Hematopoietic multipotent progenitor cell treated with erythropoietin and hydrocortisone succinate and interleukin-3 and kit ligand, for 15 days (in vitro differentiated cells): ENCODE measurements at places on chromosomes 6 and 20.

DNA sequence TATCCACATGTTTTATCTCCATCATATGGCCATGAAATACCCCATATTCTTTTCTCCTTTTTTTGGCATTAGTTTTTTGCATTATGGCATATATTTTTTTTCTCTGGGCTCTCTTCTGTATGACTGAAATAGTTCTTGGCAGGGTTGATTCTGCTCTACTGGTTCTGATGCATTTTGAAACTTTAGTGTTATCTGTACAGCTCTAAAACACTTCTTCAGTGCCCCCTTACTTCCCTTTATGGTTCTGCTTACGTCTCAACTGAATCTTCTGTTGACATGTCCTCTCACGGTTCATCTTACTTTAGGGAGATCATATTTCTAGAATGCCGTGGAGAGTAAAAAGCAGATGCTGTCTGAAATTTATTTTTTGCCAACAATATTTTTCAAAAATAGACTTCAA, 23.2 kb upstream of the TXNDC5 start:
- no peak for DNase-seq

- DNase-seq = no peak
These were observed 207.3 kb downstream of the COL19A1 start for GRCh38 chr6:70073637-70074036.

DNA sequence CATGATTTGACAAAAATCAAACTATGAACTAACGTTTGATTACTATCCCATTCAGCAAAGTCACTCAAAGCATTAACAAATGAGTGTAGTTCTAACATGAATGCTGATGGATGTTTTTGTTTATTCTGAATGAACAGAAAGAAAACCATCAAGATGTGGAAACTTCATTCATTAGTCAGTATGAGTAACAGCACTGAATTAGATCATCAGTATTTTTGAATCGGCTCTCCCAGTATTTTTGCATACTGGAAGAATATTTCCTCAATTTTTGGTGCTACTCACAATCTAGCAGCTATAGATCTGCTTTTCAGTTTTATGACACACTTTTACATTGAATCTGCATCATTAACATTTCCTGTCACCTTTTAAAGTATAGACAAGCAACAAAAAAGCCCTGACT, 63.8 kb upstream of the CD83 start:
- DNase-seq = no peak

- DNase-seq = no peak
These were observed 120.1 kb downstream of the TCP11 start for GRCh38 chr6:35021004-35021403.

DNA sequence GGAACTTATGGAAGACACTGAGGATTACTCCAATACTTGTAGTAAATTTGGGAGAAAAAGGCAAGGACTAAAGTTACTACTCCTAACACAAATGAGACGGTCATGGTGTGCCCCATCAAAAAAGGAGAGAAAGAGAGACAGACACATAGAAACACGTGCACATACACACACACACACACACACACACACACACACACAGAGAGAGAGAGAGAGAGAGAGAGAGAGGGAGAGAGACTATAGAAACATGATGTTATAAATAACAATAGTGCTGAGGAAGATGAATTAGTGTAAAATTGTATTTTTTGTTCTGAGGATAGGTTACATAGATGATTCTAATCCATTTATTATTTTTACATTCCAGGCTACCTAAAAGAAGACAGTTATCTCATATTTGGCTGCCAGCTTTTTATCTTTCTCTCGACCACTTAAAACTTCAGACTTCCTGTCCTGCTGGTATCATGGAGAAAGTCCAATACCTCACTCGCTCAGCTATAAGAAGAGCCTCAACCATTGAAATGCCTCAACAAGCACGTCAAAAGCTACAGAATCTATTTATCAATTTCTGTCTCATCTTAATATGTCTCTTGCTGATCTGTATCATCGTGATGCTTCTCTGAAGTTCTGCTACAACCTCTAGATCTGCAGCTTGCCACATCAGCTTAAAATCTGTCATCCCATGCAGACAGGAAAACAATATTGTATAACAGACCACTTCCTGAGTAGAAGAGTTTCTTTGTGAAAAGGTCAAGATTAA, 10.5 kb downstream of the PLN start:
- DNase-seq = no peak

DNA sequence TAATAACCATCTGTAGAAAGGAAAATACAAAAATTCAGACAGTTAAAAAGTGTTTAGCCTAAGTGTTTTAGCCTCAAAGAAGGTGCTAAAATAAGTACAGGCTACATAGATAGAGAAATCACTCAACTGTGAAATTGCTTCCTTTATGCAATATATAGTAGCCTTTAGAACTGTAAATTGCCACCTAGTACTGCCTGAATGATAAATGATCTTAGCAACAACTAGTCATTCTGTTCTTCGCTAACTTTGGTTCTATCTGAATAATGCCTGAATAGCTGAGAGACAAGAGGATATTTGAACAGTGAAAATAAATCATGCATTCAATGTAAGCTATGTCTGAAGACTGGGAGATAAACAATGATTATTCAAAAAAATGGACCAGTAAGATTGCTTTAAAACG, 603.3 kb upstream of the PTCHD4 start:
- DNase-seq = no peak

DNA sequence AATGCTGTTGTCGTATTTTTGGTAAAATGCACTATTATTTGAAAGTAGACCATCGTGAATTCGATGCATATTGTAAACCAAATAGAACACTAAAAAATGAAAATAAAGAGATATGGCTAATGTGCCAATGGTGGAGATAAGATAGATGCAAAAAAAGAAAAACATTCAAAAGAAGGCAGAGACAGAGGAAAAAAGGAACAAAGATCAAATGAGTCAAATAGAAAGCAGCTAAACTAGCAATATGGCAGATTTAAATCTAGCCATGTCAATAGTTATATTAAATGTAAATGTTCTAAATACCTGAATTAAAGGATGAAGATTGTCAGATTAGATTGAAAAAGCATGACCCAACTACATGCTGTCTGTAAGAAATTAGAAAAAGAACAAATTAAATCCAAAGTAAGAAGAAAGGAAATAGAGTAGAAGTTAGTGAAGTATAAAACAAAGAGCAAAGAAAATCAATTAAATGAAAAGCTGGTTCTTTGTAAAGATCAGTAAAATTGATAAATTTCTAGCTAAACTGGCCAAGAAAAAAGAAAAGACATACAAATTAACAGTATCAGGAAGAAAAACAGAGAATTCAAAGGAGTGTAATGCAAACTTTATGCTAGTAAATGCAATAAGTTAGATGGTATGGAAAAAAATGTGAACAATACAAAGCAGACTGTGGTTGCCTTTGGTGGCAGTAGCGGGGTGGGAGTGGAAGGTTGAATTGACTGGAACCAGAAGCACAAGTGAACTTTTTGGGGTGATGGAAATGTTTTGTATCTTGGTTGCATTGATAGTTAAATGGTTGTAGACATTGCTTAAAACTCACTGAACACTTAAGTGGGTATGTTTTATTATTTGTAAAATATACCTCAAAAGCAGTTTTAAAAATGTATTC, 44.8 kb downstream of the PTPN1 start:
- DNase-seq = no peak

DNA sequence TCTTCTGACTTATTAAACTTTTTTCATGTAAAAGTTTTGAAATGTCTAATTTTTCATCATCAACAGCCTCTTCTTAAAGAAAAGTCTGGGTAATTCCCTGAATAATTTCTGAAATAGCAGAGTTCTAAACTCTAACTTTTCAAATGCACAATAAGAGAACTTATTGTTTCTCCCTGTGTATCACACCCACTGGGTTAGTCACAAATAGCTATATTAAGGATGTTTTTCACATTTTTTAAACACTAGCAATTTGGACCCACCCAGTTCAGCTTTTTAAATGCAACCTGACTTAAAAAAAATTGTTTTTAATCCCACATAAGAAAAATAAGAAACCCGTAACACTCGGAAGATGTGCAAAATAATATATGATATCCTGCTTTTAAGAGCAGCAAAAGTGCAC, 61.4 kb upstream of the UTRN start:
- no peak for DNase-seq

DNA sequence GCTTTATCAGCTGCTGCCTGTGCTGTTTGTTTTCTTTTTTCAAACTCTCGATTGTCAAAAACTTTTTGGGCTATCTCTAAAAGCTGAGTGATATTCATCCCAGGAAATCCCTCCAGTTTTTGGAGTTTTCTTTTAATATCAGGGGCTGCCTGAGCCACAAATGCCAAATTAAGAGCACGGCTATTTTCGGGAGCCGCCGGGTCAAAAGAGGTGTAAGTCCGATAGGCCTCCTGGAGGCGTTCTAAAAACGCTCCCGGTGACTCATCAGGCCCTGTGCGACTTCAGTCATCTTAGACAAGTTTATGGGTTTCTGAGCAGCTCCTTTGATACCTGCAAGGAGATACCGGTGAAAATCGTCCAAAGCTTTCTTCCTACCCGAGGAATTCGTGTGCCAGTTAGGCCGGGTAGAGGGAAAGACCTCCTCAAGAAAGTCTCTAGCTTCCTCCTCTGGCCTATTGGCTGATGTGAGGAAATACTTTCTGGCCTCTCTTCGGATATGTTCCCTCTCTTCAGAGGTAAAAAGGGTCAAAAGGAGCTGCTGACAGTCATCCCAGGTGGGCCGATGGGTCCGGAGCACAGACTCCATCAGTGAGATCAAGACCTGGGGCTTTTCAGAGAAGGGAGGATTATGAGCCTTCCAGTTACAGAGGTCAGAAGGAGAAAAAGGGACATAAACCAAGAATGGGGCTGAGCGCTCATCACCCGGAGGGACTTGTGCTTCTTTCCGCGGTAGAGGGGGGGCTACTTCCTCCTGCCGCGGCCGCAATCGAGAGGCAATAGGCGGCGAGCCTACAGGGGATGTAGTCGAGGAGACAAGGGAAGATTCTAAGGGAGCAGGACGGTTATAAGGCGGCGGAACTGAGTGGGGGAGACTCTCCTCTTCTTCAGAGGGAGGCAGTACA, 151.1 kb downstream of the TRIM27 start:
- DNase-seq = no peak

DNA sequence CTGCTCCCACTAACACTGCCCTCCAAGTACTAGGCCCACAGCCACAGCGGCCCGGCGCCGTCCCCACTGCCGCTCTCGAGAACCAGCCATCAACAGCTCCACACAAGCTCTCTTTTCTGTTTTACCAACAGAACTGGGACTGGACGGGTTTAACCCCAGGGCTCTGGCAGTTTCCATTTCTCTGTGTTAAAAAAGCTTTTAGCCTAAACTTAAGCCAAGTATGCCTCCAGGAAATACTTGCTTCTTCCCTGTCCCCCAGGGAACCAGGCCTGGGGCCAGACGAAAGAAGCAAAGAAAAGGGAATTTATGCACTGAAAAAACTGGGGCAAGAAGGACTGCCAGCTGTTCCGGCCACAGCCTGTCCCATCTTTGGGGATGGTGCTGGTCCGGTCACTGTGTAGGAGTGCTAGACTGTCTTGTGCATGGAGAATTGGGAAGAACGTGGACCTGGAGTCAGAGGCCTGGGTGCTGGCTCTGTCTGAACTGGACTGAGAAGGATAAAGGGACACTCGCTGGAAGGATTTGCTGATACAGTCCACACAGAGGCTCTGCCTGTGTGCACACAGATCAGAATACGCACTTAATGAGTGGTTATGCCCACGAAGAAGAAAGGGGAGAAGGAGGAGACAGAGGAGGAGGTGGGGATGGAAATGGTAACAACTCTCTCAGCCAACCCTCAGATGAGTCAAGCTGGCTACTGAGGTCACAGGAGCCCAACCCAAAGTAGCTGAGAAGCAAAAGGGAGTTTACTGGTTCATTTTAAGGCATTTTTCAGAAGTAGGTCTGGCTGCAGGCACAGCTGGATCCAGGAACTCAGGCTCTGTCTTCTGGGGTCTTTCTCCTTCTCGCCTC, 254.4 kb upstream of the PMEPA1 start:
- no peak for DNase-seq

DNA sequence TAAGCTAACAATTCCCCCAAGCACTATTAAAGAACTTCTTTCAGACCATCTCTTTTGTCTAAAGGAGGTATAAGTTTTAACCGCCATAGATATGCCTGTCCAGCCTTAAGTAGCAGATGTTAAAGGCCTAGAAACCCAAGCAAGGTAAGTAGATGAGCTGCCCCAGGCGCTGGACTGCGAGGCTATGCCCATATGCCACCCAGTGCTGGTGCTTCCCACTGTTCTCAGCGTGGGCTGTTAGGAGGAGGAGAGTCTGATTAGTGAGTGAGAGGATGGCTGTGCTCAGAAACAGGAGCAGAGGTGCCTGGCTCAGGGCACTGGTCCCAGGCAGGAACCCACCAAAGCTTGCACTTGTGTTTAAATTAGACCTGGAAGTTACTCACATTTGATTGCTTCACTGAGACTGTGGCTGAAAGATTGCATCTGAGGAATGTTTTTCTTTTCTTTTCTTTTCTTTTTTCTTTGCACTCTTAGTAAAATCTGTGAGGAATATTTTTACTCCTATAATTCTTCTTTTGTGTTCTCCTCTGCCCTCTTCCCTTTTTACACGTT, 32.2 kb downstream of the PRPH2 start:
- DNase-seq = no peak

- DNase-seq = no peak
These were observed 6.1 kb downstream of the ANKRD6 start for GRCh38 chr6:89439014-89439413.

GRCh38 chr6:4506223-4506622, 270.0 kb upstream of the CDYL start:
- DNase-seq = no peak

DNA sequence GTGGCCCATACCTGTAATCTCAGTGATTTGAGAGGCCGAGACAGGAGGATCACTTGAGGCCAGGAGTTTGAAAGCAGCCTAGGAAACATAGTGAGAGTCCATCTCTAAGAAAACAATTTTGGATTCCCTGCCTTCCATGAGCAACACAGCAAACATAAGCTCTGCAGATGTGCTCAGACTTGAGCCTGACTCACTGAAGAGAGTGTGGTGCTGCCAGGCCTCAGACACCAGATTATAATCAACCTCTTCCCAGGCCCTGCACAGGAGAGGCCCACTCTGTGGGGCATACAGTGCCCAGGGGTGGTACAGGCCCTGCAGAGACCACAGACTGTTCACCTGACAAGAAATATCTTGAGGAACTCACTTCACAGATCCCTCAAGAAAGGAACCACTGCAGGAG, 19.9 kb downstream of the HLA-DPB1 start:
- DNase-seq = no peak

DNA sequence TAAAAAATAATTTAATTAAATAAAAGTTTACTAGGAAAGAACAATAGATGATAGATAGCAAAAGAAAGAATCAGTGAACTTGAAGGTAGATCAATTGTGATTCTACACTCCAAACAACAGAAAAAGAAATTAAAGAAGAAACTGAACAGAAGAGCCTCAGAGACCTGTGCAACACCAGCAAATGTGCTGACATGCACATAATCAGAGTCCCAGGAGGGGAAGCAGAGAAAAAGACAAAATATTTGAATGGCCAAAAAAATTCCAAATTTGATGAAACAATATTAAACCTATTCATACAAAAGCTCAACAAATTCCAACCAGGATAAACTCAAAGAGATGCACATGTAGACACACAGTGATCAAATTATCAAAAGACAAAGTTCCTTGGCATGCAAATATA, 267.5 kb upstream of the OPRM1 start:
- DNase-seq = no peak

GRCh38 chr20:51402201-51402600, 140.3 kb downstream of the NFATC2 start:
- DNase-seq = no peak
